Hindlimb muscle (tissue), 1 donor: ENCODE measurements at places on chromosomes 6 and 20. TPM values are rescaled to one million over a fixed set of nuclear protein-coding genes. Genes with fewer than 3 reads are reported as not detected.

Gene SLC25A27
- 18.8 TPM for polyA plus RNA-seq

Gene TBX18
- 21.5 TPM for polyA plus RNA-seq

Gene DLK2
- 1.9 TPM for polyA plus RNA-seq

Gene TSPO2
- polyA plus RNA-seq: 0.93 TPM

Gene PRDM13
- not detected for polyA plus RNA-seq

Gene C6orf15
- not detected for polyA plus RNA-seq

DNA sequence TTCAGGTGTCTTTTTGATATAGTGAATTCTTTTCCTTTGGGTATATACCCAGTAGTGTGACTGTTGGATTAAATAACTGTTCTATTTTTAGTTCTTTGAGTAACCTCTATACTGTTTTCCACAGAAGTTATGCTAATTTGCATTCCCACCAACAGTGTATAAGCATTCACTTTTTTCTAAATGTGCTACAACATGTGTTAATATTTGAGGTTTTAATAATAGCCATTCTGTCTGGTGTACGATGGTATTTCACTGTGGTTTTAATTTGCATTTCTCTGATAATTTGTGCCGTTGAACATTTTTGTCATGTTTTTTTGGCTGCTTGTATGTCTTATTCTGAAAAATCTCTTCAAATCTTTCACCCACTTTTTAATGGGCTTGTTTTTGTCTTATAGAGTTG lies 563.5 kb downstream of the GRIK2 start:
- no peak for DNase-seq

DNA sequence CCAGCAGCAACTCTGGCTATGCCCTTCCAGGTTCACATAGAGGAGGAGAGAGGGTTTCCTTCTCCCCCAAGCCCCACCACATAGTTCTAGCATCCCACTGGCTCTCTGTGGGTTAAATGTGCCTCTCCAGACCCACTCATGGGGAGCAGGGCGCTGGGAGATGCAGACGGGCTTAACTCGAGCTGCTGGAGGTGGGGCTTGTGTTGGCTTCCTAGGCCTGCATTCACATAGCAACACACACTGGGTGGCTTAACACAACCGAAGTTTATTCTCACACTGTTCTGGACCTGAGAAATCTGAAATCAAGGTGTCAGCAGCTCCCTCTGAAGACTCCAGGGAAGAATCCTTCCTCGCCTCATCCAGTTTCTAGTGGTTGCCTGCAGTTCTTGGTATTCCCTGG lies 33.6 kb downstream of the SLC2A10 start:
- DNase-seq: no peak

GRCh38 chr6:41023114-41023513 lies 15.9 kb downstream of the UNC5CL start:
- no peak for DNase-seq

- no peak for DNase-seq
Measured at GRCh38 chr20:62651285-62652021, 9.2 kb downstream of the SLCO4A1 start.

- no peak for DNase-seq
Measured at GRCh38 chr6:158191761-158192160, 23.6 kb downstream of the GTF2H5 start.

DNA sequence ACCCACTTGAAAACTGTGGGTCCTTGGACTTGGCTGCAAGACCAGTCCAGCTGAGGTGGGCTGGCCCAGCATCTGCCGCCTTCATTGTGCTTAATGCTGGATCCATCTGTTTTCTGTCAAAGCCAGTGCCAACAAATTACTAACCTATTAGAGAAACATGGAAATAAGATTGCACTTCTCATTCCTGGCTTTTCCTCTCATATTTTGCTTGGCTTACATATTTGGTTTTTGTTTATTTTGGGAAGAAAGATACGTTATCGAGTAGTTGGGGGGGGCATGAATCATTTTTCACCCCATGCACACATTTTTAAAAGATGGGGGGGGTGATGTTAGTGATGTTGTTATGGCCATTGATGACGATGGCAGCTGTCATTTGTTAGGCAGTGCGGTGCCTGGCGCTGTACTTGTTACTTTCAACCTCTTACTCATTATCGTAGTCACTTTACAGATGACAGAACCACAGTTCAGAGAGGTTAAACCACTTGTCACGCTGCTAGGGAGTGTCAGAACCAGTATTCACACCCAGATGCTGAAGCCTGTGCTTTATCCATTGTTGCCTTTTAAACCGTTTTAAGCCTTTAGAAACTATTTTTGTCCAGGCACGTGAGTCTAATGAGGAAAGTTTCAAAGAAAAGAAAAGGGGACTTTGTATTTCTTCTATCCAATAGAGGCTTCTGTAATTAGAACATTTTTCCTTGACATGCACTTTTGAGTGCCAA lies 180.0 kb downstream of the TMEM242 start:
- no peak for DNase-seq

DNA sequence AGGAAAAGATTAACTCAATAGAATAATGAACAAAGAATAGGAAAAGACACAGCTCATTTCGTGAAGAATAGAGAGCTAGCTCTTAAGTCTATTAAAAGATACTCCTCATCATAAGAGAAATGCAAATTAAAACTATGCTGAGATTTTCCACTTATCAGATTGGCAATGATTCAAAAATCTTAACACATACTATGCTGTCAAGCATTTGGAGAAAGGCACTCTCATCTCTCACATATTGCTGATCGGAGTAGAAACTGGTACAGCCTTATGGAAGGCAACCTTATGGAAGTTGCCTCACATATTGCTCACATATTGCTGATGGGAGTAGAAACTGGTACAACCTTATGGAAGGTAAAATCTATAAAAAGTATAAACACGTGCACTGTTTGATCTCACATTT lies 21.4 kb upstream of the PLAGL1 start:
- DNase-seq: no peak

DNA sequence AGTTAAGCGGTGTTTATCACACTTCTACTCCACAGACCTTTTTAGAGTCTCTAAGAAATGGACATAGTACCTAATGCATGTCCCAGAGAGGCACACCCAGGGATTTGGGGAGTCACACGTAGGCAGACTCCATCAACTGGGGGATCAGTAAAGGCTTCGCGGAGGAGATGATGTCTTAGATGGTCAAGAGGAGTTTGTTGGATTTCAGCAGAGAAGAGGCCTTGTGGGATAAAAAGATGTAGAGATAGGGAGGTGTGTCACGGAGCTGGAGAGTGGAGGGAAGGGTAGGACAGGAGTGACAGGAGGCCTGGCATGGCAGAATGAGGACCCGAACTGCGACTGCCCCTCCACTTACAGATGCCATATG lies 9.1 kb downstream of the DYNLRB1 start:
- no peak for DNase-seq

GRCh38 chr20:63125581-63125837 lies 90.4 kb downstream of the YTHDF1 start:
- DNase-seq: no peak

GRCh38 chr6:133191323-133191722 lies 49.8 kb upstream of the EYA4 start:
- no peak for DNase-seq

DNA sequence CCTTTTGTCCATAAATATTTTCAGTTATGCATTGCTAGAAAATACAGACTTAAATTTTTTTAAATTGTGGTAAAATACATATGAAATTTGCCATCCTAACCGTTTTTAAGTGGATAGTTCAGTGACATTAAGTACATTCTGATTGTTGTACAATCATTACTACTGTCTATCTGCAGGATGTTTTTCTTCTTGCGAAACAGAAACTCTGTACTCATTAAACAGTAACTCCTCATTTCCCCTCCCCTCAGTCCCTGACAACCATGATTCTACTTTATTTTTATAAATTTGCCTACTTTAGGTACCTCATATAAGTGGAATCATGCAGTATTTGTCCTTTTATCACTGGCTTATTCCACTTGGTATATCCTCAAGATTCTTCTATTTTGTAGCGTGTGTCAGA lies 21.3 kb downstream of the TAF11 start:
- no peak for DNase-seq

DNA sequence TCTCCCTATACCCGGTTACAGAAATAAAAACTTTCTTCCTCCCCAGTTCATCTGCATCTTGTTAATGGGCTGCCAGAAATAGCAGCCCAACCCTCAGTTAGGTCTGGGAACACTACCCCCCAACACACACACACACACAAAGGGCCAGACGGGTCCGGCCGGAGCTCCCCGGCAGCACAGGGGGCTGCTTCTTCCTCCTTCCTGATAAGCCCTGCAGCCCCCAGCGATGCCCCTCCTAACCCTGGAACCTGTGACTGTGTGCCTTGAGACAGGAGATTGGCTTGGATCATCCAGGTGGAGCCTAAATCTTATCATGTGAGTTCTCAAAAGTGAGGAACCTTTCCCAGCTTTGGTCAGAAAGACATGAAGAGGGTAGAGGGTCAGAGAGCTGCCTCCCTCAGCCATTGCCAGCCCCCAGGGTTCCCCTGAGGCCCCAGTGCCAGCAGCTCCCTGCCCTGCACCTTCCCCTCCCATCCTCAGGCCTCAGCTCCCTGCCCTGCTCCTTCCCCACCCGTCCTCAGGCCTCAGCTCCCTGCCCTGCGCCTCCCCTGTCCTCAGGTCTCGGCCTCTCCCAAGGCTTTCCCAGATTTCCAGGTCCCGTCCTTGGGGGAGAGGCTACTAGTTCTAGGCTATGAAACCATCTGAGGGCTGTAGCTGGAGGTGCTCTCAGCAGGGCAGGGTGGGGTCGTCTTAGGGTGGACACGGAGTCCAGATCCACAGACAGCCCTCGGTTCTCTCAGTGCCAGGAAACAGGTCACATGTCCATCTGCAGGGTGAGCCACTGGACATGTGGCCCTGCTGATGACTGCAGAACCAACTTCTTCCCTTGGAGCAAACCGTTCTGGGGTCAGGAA lies 34.5 kb upstream of the CST7 start:
- no peak for DNase-seq

GRCh38 chr6:15205321-15205720 lies 40.5 kb upstream of the JARID2 start:
- DNase-seq: no peak

- DNase-seq: no peak
Measured at GRCh38 chr20:33832103-33832804, 21.1 kb downstream of the CHMP4B start.

DNA sequence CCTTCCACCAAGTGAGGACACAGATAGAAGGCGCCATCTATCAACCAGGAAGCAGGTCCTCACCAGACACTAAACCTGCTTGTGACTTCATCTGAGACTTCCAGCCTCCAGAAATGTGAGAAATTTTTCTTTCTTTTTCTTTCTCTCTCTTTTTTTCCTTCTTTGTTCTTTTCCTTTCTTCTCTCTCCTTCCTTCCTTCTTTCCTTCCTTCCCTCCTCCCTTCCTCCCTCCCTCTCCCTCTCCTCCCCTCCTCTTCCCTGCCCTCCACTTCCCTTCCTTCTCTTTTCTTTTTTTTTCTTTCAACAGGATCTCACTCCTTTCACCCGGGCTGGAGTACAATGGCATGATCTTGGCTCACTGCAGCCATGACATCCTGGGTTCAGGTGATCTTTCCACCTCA lies 37.4 kb upstream of the MCUR1 start:
- no peak for DNase-seq
